Astrocyte of the cerebellum (primary cell): ENCODE measurements at places on chromosomes 13 and 19.

GRCh38 chr13:61779456-61779855, 363.8 kb upstream of the PCDH20 start:
- no peak for DNase-seq

DNA sequence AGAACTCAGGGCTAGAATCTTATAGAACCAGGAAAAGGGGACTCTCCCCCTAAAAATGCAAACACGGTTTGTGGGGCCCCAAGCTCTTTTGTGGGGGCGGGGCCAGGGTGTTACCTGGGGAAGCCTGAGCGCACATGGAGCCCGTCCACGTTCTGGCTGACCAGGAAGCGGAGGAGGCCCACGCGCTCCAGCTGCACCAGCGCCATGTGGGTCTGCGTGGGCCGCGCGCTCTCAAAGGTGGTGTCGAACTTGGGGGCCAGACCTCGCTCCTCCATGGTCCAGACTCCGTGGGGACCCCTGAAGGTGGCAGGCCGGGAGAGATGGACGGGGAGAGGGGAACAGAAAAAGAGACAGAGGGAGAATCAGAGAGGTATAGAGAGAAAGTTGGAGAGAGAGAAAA, 3.4 kb downstream of the SIRT6 start:
- DNase-seq, result no peak

DNA sequence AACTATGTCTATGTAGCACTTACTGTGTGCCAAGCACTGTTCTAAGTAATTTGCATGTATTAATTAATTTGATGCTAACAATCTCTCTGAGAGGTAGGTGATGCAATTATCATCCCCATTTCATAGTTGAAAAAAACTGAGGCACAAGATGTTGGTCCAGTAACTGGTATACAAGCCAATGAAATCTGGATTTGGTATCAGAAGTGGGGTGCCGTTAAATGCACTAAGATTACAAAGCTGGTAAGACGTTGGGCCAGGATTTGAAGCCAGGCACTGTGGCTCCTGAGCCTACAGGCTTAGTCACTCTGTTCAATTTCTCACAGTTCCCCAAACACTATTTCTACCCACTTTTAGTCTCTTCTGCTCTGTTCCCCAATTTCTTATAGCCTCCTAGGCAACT, 70.4 kb upstream of the CACNA1A start:
- no peak for DNase-seq

DNA sequence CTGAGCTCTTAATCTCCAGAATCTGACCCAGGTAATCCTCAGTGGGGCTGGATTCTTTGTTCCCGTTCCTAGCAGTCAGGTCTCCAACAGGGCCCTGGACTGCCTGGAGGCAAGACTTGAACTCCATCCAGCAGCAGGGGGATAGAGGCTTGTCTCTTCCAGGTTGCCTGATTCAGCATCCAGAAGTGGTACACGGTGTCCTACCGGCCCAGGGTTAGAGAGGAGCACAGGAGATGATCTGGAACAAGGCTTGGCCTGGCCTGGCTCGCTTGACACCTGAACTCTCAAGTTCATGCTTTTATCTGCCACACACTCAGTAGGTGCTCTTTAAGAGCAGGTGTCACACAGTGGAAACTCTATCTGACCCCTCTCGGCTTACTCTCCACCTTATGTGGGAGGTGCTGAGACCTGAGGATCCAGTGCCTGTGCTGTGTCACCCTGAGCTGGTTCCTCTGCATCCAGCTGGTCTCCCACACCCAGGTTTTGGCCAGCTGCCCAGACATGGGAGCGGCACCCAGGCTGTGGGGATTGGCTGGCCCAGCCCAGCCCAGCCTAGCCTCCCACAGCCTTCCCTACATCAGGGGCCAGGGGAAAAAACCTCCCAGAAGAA, at the start of gene CYP4F3:
CYP4F3 (plus strand) TSS at position 604 of the 610 bp plus-strand sequence. CDS start 519 bp downstream, outside the sequence.
- DNase-seq, result no peak

DNA sequence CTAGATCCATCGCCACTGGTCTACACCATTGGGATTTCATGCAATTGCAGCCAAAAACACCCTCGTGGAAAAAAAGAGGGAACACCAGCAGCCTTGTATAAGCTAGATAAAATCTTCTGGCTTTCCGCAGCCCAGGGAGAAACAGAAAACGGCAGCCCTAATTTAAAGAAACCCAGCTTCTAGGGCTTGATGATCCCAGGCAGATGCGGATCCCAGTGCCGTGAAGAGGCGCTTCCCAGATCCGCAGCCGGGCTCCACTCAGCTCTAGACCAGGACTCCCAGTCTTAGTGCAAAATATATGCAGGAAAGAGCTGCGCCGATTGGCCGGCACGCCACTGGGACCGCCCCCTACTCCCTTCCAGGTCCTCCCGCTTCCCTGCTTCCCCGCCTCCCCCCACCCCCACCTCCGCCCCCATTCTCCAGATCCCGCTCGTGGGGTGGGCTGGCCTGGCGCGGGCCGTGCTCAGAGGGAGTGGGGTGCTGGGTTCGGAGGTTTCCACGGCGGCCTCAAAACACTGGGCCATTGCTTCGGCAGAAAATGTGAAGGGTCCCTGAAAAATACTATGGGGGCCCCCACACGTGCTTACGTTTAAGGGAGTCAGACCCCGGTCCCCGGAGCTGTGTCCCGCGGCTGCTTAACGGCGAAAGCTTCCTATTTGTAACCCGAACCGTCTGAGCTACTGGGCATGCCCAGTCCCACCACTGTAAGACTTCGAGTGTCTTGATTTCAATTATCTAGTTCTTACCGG, 63.1 kb downstream of the SERP2 start:
- DNase-seq, result peak; percentile 87

GRCh38 chr13:51003642-51004041, 94.1 kb downstream of the RNASEH2B start:
- DNase-seq, result no peak

- DNase-seq, result no peak
Measured at GRCh38 chr19:35556025-35556590, 7.3 kb downstream of the ATP4A start.

GRCh38 chr19:55353803-55354697, 469 bp downstream of the COX6B2 start:
- DNase-seq, result no peak

DNA sequence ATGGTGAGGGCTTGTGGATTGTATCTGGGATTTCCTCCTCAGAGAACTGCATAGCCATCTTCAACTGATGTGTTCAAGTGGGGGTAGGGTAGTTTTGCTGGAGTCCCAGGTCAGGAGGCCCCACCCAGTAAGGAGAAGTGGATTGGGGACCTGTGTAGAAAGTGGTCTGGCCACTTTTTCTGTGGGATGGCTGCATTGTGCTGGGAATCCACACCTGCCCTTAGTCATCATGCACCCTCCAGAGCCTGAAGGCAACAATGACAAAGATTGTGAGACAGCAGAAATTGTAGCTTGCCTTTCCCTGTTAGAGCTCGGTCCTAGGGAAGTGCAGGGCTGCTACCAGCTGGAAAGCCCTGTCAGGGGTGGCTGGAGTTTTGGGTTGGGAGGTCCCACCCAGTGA, 255.4 kb downstream of the NDFIP2 start:
- no peak for DNase-seq

DNA sequence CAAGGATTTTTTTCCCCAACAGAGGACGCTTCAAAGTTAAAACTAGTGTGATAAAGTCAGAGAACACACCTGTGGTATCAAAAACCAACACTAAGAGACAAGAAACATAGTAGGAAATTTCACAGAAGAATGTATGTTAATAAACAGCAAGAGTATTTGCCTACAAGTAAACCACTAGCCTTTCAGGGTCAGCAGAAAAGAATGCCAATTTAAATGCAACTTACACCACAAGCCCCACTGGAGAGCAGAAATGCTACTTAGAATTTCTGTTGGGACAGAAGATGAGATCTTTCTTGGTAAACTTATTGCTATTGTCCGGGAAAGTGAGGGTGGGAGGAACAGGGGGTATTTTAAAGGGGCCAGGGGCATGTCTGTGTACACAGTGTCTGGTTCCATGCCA, 68.6 kb downstream of the STK24 start:
- peak; percentile 78 for DNase-seq

DNA sequence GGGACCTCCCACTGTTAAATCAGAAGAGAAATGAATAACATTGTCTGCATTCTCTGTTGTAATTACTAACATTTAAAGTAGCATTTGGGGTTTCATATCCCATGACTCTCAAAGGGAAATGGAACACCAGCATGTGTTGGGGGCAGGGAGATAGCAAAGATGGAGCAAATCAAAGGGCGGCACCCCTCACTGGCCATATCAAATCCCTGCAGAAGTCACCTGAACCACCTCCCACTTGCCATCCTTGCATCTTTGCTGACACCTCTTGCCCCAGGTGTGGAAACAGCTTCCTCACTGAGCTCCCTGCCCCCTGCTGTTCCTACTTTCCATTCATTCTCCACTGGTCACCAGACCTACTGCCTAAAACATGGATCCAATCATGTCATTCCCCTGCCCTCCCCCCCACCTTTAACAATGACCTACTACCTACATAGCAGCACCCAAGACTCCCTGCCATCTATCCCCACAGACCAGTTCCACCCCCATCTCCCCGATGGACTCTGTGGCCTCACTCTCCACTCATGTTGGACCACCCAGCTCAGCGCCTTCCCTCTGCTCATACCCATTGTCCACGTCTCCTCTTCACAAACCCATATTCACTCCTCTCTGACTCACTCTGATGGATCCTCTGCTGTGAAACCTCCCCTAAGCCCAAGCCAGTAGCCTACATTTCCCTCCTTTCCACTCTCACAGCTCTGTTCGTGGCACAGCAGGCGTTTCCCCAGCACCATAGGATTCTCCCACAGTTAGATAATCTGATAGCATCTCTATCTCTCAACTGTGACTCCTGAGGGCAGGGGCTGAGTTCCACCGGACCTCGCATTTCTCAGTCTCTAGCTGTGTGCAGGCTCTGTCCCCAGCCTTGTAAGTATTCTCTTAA, 55.9 kb downstream of the DLEU7 start:
- DNase-seq, result no peak

- no peak for DNase-seq
Measured at GRCh38 chr13:109196948-109197347, 567.5 kb downstream of the MYO16 start.

- DNase-seq, result no peak
Measured at GRCh38 chr13:52975969-52976368, 52.6 kb upstream of the OLFM4 start.

GRCh38 chr19:53612762-53613526, 18.9 kb upstream of the DPRX start:
- no peak for DNase-seq

- no peak for DNase-seq
Measured at GRCh38 chr13:71237332-71237731, 629.7 kb downstream of the DACH1 start.

- DNase-seq, result no peak
Measured at GRCh38 chr13:96804174-96804573, 190.1 kb downstream of the OXGR1 start.

DNA sequence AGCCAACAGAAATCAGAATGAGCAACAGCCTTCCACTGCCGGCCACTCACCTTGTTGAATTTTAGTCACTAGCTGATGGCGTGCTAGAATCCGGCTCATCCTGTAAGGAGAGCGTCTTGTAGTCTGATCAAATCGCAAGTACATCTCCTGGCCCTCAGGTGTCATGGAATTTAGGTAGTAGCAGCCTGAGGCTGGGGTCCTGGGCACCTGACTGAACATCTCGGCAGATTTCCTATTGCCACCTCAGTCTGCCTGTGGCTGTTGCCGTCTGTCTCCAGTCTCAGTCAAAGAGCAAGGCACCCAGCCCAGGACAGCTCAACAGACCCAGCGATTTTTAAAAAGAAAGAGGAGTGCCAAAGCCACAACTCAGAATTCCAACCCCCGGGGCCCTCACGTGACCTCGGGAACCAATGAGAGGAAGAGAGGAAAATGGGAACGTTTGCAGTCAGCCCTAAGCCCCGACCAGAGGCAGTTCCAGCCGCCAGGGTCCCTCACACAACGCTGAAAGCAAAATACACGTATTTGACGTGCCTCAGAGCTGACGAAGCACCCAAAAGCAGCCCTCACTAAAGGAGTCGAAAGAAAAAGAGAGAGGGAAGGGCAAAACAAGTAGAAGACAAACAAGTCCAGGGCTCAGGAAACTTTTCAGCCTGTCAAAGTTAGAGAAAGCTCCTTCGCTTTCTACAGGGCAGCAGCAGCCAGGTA, at the start of gene STARD13:
STARD13 (minus strand) TSS at position 336 of the 705 bp plus-strand sequence; CDS start at position 219, 117 bp downstream.
- DNase-seq, result peak; percentile 96

- peak; percentile 77 for DNase-seq
Measured at GRCh38 chr13:30616927-30617314, 799 bp upstream of the USPL1 start.

DNA sequence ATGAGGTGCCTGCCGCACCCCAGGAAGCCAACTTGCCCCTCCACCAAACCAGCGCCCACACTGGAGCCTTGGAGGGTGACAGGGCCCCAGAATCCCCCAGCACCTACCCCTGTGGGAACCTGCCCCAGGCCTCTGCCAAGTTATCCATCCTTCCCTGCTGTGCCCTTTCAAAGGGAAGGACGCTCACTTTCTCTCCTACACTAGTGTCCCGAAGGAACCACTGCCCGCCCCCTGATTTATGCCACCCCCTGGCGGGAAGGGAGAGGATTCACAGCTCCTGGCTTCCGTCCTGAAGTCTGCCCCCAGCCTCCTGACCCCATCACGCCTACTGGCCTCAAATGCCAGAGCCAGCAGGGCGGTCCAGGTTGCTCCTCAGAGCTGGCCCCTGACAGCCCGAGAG, 1.4 kb downstream of the EVI5L start:
- no peak for DNase-seq

DNA sequence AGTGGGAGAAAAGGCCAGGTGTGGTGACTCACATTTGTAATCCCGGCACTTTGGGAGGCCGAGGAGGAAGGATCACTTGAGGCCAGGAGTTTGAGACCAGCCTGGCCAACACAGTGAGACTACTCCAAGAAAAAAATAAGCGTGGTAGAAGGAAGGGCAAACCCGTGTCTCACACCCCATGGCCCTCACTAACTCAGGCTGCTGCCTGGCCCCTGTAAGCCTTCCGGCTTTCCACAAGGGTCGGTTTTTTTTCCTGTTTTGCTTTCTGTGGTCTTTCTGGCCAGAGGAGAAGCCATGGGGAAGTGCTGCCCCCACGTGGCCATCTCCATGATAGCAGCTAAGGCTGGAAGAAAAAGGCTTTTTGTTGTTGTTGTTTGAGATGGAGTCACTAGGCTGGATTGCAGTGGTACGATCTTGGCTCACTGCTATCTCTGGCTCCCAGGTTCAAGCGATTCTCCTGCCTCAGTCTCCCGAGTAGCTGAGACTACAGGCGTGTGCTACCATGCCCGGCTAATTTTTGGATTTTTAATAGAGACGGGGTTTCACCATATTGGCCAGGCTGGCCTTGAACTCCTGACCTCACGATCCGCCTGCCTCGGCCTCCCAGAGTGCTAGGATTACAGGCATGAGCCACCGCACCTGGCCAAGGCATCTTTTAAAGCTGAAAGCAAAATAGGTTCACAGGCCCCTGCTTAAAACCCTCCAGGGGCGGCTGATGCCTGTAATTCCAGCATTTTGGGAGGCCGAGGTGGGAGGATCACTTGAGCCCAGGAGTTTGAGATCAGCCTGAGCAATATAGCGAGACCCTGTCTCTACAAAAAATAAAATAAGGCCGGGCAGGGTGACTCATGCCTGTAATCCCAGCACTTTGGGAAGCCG, 7.5 kb upstream of the ARHGEF18 start:
- DNase-seq, result peak; percentile 60
